Activated gamma-delta T cell treated with anti-CD3 and anti-CD28 coated beads, Interleukin-2, amount 50 U/mL, for 16 hours (primary cell): ENCODE measurements at places on chromosomes 2 and 18.

DNA sequence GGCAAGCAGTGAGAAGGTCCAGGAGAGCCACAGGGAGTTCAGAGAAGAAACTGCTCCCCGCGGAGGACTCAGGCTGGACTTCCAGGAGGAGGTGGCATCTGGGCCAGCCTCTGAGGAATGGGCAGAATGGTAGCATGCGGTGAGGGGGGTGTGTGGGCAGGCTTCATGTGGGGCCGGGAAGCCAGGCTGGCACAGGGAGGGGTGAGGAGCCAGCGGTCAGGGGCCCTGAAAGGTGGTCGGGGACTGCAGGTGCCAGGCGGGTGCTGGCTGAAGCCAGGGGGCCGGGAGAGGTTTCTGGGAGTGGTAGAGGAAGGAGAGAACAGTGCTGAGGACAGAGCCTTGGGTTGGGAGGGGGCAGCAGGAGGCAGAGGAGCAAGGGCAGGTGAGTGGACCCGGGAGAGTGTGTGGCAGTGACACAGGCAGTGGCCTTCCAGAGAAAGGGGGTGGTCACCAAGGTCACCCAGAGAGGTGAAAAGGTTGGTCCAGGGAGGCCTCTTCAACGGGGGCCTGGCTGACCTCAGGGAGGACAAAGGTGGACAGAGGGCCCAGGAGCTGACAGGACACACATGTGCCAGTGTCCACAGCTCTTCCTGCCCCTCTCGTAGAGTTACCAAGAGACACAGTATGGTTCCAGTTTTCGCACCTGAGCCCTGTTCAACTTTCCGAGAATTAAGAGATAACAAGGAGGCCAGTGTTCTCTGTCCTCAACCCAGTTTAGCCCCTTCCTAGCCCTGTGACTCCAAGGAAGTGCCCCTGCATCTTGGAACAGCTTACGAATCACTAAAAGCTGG, 101.2 kb upstream of the ASB18 start:
- no peak for DNase-seq

DNA sequence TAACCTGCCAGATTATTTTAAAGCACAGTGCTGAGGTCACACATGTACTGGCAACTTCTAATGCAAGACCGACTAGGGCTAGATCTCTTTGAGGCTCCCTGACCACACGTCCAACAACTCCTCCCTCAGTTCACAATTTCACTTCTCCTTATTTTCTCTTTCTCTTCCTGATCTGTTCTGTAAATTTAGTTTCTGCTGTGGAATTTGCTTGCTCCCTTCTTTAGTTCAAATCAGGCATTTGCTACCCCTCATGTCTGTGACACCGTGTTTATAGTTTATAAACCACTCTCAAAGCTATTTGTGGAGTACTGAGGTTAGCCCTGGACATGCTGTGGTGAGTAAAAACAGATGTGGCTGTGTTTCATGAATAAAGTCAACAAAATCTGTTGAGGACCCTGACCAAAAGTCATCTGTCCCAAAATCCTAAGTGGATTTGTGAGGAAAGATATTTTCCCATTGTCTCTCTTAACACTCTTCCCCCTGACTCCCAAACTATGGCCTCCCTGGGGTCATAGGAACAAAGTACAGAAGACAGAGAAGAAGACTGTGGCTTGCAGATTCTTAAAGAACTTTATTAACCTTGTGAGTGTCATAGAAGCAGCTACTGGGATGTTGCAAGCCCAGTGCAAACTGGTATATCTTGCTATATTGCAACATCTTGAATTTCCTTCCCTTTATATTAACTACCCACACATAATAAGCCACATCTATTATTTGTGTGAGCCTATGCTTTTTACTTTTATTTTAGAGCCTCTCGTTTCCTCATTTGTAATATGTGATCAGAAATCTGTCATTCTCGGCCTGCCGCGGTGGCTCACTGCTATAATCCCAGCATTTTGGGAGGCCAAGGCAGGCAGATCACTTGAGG, 3.5 kb upstream of the NAGK start:
- no peak for DNase-seq

DNA sequence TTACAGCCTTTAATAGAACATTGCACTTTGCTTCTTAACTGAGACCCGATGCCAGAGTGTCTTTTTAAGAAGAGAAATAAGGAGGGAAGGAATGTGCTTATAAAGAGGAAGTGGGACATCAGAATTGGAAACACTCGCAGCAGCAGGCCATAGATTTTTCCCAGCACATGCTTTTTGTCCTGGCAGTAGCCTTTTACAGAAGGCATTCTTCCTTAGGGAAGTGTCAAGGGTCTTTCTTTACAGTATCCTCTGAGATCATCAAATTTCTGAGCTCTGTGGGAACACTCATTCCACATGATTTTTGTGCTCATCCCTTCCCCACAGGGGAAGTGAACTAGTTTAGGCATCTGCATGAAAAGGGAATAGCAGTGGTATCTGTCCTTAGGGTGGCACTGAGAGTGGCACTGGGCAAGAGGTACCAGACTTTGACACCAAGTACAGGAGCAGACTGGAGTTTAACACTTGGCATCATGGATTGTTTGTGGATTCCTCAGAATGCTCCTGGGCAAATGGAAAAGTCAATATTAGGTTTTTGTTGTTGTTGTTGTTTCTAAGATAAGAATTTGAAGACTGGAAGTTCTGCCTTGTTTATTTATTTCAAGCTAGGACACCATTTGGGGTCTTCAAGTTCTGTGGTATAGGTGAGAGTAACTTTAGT, 4.1 kb downstream of the MYO1B start:
- DNase-seq, result no peak

DNA sequence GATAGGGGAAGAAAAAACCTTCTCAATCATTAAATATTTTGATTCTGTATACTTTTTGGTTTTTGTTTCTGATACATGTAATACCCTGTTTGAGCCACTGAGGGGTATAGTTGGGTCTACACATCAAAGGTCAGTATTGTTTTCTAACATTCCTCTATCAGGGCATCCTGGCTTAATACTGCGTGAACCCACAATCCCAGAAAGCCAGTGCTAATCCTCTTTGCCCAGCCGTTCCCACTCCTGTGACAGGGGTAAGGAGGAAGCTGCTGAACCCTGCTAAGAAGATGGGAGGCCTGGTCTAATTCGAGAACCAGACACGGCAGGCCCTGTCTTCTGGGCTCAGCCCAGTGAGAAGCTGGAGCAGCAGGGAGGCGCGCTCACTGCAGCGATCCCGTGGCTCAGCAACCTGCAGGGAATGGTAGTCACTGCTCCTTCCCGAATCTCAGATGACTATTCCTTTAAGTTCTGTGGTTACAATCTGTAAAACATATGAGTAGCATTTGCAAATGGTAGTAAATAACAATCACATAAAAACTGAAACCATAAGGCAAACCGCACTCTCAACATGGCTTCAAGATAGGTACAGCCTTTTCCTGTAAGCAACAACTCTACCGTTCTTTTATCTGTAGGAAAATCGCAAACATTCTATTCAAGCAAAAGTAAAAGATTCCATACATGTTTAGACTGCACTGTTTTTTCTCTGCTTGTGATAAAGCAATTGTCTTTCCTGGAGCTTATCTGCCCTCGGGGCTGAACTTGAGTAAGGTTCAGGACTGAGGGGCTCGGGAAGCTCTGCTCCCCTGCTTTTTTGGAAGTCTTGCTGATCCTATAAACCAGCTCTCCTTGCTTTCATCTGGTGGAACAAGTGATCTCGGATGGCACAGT, 87.0 kb downstream of the EPB41L3 start:
- DNase-seq, result no peak

DNA sequence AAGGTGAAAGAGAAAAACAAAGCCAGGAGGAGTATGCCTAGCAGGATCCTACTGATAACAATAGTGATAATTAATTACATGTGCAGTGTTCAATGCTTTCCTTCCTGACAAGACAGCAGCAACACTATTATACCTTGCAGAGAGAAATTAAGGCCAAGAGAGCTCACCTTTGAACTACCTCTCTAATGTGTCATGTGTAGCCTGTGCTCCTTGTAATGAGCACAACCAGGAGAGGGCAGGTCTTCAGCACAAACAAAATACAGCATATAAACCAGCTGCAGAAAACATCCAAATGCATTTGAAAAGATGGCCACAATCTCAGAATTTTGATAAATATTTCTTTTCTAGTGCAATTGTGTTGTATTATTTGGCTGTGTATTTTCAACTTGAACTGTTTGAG, 1425.7 kb downstream of the DSC3 start:
- no peak for DNase-seq

DNA sequence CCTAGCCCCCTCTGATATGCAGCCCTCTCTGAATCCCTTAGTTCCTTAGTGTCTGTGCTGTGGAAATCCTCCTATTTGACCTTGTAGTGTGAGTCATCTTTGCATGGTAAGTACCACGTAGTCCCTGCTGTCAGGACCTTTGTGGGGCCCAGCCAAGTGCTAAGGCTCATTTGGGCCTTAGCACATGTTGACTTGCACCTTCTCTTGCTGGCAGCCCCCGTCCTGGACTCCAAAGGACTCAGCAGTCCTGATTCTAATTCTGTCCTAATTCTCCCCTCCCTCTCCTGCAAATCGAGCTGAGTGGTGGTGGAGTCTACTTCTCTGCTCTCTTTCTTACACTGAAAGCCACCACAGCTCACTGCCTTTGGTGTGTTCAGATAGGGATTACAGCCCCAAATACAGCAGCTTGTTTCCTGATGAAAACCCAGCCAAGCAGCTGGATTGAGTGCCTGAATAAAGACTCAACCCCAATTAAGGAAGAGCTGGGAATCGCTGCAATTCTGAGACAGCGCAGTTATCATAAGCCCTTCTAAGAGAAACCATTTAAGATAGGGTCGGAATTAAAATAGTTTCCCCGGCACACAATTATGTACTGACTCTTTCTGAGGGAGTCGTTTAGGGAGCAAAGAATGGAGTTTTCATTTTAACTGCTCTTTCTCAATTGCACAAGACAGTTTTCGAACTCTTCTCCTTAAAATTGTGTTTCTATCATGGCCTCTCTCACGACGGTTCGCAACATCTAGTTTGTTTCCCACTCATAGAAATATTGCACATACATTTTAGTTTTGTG, 215.6 kb upstream of the TNP1 start:
- DNase-seq, result no peak

GRCh38 chr18:63319383-63320122, at the start of gene BCL2:
Gene BCL2, minus strand, starts transcription at chr18:63319769.
- DNase-seq, result no peak

DNA sequence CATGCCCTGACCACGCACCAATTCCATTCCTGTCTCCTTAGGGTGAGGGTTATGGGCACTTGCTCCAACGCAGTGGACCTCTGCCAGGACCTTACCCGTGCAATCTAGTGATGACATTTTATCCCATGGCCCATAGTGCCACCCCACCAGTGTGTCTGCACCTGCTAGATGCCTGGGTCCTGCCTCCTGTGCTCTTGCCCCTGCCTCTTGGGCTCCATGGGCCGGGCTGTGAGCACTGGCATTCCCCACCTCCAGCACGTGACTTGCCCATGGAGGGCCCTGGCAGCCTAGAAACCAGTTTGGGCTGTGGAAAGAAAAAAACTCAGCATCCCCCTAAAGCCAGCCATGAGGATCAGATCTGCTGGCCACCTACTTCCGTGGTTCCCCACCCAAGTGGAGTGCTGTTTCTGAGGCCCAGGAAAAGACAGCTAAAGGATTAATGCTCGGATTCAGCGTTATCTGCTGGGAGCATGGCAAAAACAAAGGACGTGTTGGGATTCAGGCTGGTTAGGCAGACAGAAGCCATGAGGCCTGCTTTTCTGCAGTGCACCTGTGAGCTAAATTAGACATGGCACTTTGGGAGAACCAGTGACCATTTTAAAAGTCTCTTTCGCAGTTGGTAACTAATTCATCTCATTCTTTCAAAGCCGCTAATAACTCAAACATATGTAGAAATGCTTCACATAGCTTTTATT, 129.2 kb downstream of the ALPK2 start:
- DNase-seq, result no peak

DNA sequence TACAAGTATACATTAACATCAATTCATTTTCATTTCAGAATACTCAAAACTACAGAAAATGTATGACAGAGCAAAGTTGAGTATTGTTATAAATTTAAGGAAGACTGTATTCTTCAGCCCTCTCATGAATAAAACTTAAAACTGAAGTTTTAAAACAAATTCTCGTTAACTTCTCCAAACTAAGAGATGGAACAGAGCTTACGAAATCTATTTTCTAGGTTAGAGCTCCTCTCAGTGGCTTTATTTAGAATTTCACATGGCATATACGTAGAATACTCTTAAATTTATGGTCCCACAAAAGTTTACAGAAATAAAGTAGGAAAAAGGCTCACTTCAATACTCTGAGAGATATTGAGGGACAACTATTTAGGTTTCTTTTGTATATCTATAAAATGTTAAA, 612.1 kb downstream of the KCNJ3 start:
- no peak for DNase-seq

DNA sequence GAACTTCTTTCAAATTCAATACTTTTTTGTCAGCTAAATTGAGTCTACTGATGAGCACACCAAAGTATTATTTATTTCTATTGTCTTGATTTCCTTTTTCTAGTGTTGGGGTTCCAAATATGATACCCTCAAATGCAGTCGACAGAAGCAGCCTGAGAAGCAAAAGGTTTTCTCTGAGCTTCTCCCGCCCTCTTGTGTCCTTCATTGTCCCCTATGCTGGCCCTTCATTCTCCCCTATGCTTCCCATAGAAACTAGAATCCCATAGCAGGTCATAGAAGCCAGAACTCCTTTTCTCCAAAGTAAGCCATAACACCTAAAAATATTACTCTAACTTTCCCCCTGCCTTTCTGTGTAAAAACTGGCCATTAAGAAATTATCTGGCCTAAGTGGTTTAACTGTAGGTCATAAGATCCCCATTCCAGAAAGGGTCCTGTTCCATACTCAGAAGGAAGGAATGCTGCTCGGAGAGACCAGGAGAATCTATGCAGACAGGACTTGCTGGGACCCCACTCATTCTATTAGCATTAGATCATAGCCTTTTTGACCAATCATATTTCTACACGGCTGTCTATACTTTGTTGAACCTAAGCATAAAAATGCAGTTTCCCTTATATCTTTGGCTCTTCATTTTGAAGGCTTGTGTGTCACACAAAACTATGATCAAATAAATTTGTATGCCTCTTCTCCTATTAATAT, 764.6 kb upstream of the PKDCC start:
- DNase-seq, result no peak

DNA sequence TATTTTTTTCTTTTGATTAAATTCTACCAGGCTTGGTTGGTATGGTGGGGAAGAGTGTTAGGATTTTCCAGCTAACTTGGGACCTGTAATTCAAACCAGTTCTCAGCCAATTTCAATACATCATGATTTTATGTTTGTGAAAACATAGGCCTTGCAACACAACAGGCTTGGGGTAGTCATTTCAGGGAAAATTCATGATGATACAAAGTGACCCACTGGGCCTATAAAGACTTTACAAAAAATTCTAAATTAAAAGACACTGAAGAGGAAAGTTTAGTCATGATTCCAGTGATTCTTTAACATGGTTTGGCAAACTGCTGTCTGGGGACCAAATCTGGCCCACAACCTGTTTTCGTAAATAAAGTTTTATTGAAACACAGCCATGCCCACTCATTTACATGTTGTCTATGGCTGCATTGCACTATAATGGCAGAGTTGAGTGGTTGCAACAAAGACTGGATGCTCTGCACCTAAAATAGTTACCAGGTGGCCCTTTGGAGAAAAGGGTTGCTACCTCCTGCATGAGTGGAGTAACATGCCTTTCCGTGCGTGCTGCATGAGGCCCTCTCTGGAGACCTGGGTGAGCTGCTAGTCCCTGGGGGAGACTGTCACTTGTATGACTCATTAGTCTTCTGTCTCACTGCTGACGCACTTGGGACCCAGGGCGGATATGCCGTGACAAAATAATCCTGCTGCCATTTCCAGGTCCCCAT, 73.6 kb downstream of the NPAS2 start:
- no peak for DNase-seq
